WTC11 (cell line): ENCODE measurements at places on chromosomes 6 and 20.

DNA sequence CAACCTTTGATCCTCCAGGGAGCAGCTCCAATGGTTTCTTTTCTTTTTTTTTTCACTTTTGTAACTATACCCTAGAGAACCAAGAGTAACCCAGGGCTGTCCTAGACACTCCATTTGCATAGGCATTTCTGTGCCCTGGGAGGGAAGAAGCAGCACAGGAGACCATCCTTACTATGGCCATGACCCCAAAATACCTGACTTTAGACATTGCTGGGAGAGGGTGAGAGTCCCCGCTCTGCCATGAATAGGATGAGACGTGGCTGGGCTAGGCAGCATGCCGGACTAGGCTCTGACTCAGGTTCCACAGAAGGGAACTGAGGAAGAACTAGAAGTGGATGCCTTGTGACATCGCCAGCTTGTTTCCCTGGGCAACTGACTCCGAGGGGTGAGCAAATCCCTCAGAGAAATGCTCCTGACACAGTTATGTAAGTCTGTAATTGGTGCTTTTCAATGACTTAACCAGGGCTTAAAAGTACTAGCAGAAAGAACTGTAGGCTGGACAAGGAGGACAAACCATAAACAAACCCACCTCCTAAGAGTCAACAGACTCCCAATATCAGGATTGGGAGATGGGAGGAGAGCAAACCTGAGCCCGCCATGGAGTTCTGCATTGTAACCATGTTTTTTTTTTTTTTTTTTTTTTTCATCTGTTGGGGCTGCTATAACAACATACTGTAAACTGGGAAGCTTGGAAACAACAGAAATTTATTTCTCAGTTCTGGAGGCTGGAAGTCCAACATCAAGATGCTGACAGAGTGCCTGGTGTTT is 910 bp upstream of the ADTRP start:
- peaks cover 32% of the 10 kb centered on the region for H3K4me1 ChIP-seq
- H3K27me3 ChIP-seq, result no peaks in the 10 kb centered on the region
- H3K4me3 ChIP-seq, result no peak overlapping the region

DNA sequence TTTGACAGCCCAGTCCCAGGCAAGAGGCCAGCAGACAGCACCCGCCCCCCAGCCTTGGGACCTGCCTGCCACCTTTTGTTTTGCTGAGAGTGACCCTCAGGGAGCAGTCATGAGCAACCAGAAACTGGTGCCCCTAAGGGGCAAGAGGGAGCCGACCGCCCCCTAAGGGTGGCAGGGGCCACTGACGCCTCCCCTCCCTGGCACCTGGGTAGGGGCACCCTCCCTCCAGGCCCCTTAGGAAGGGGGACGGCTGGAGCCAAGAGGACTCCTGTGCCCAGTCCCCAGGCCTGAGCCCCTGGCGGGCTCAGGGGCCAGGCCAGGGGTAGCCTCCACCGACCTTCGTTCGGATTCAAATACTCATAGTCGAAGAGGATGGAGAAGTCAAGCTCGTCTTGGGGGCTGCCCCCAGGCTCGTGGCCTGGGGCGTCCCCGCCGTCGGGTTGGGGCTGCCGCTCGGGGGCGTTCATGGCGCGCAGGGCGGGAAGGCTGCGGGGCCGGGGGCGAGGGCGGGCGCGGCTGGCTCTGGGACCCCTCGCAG is 417 bp downstream of the NFATC2 start:
- H3K36me3 ChIP-seq, result no peaks in the 10 kb centered on the region
- H3K27ac ChIP-seq, result no peak overlapping the region
- H3K27me3 ChIP-seq, result peaks cover 44% of the 10 kb centered on the region

GRCh38 chr6:107121964-107122495 is 6.7 kb upstream of the BEND3 start:
- peaks cover 63% of the 10 kb centered on the region for H3K4me1 ChIP-seq
- DNase-seq, result no peak
- no peak overlapping the region for H3K4me3 ChIP-seq
- no peaks in the 10 kb centered on the region for H3K36me3 ChIP-seq
- H3K27ac ChIP-seq, result peak overlapping the region; percentile 57; the same call in 1 of the 2 replicates
- no peaks in the 10 kb centered on the region for H3K27me3 ChIP-seq

- H3K27ac ChIP-seq, result no peak overlapping the region
- no peak overlapping the region for H3K4me3 ChIP-seq
- no peaks in the 10 kb centered on the region for H3K4me1 ChIP-seq
Measured at GRCh38 chr20:63315240-63315689, 22.3 kb downstream of the COL20A1 start.

DNA sequence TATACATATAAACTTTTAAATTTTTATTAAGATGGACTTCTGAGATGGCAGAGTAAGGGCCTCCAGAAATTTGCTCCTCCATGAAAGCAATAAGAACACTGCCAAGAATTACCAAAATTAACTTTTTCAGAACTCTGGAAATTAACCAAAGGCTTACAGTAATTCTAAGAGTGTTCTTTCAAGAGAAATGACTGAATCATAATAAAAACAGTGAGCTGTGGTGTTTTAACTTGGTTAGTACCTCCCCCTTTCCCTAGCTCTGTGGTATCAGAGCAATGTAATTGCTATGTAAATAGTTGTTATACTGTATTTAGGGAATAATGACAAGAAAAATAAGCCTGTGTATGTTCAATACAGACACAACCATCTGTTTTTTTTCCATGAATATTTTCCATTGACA is 19.0 kb downstream of the HECA start:
- H3K27ac ChIP-seq, result no peak overlapping the region
- no peak overlapping the region for H3K4me3 ChIP-seq
- DNase-seq, result no peak

GRCh38 chr6:118895261-118895560 is 1.3 kb downstream of the ASF1A start:
- DNase-seq, result no peak
- peak overlapping the region; percentile 82 for H3K4me3 ChIP-seq
- H3K27me3 ChIP-seq, result no peaks in the 10 kb centered on the region
- H3K27ac ChIP-seq, result peak overlapping the region; percentile 91; the same call in 1 of the 2 replicates

DNA sequence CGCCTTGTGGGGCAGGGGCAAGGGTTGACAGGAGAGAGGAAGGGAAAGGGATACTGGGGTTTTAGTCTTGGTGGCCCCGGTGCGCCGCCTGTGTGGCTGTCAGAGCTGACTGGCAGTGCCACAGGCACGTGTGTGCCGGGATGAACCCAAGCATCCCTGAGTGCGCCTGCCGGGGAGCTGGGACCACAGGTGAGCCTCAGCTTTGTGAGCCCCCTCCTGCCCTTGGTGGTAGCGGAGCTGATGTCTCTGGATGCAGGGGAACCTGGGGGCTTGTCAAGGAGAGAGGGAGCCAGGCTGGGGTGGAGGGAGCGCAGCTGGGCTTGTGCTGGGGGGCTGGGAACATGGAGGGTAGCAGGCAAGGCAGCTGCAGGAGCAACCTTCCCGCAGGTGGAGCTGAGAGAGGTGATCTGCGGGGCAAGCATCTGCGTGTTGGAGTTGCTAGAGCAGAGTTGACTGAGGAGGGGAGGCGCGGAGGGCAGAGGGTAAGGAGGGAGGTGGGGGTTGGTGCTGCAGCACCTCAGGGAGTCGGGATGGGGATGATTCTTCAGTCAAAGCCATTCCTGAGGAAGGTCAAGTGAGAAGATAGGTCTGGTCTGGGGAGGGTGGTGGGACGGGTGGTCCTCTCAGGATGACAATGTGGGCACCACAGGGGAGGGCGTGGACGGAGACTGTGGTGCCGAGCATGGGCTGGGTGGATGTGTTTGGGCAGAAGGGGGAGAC is 28.1 kb downstream of the PYGB start:
- peaks cover 33% of the 10 kb centered on the region for H3K36me3 ChIP-seq
- H3K27ac ChIP-seq, result peak overlapping the region; percentile 77; the same call in 1 of the 2 replicates
- no peaks in the 10 kb centered on the region for H3K4me1 ChIP-seq
- no peaks in the 10 kb centered on the region for H3K27me3 ChIP-seq
- H3K4me3 ChIP-seq, result no peak overlapping the region
- DNase-seq, result peak; percentile 9

DNA sequence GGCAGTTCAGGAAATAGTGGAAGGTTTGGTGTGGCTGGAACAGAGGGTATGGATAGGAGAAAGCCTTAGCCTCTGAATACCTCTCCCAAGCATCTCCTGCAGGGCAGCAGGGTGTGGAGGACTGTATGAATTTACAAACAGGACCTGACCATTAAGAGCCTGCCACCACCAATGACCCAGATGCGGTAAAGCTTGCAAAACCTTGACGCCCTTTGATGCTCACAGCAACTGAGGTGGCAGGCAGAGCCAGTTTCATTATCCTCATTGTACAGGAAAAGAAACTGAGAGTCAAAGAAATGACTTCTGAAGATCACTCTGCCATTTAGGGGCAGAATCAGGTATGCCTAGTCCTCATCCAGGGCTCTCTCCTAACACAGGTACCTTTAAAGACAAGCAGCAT is 2.4 kb downstream of the HM13 start:
- peaks cover 3% of the 10 kb centered on the region for H3K36me3 ChIP-seq
- no peak overlapping the region for H3K27ac ChIP-seq
- H3K27me3 ChIP-seq, result no peaks in the 10 kb centered on the region
- H3K4me3 ChIP-seq, result no peak overlapping the region
- no peaks in the 10 kb centered on the region for H3K4me1 ChIP-seq

GRCh38 chr6:47168180-47168579 is 126.0 kb upstream of the ADGRF1 start:
- H3K4me3 ChIP-seq, result no peak overlapping the region
- no peaks in the 10 kb centered on the region; the same call in 1 of the 2 replicates for H3K27me3 ChIP-seq
- no peak overlapping the region for H3K27ac ChIP-seq
- peaks cover 5% of the 10 kb centered on the region; the same call in 1 of the 2 replicates for H3K36me3 ChIP-seq
- peaks cover 14% of the 10 kb centered on the region for H3K4me1 ChIP-seq

DNA sequence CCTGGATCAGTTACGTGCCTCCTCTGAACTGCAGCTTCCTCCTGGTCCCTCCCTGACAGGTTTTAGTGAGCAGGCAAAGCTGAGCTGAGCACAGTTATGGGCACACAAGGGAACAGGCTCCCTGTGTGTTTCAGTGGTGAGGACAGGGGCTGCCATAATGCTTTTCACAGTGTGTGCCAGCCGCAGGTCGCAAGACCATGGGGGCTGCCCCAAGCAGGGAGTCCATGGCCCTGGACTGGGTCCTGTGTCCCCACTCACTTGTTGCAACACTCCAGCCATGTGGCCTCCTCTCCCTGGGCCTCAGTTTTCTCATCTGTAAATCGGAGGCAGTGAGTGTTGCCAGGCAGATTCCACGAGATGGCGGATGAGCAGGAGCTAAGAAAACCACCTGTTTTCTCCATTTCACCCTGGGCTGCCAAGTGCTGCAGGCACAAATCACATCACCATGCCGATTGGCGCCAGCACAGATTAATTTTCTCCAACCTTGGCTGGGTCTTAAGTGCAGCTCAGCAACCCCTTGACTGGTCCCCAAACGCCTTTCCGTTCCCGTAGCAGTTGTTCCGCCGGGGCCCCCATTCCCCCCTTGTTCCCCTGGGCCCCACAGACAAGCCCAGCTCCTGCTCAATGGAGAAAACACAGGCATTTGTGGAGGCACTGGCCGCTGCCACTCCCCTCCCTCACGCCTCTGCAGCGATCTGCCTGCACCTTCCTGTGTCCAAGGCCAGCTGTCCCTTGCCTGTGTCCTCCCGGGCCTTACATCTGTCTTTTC is 57.1 kb upstream of the NNAT start:
- no peaks in the 10 kb centered on the region; the same call in 1 of the 2 replicates for H3K27me3 ChIP-seq
- H3K4me3 ChIP-seq, result no peak overlapping the region
- no peaks in the 10 kb centered on the region for H3K4me1 ChIP-seq
- no peak for DNase-seq
- H3K36me3 ChIP-seq, result peaks cover 2% of the 10 kb centered on the region

- H3K27ac ChIP-seq, result no peak overlapping the region
- no peak overlapping the region for H3K4me3 ChIP-seq
- no peaks in the 10 kb centered on the region for H3K36me3 ChIP-seq
- DNase-seq, result no peak
Measured at GRCh38 chr20:24724982-24725533, 224.0 kb upstream of the CST7 start.

DNA sequence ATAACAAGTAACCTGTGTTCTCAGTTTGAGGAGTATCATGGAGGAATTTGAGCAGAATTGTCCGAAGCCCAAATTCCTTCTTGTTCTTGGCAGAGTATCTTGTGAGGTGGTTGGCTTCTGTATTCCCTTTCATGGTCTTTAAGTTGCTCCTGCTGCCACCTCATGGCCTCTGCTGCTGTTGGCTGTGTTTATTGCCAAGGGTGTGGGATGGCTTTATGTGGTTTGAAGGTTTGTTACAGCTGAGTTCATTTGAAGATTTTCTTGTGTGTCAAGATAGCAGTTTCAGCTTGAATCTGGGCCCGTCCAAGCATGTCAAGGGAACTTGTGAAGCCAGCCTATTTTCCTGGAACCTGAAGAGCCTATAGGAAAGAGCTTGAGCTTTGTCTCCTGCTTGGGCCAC is 20.2 kb upstream of the TTK start:
- no peaks in the 10 kb centered on the region for H3K36me3 ChIP-seq
- no peaks in the 10 kb centered on the region for H3K4me1 ChIP-seq
- no peaks in the 10 kb centered on the region; the same call in 1 of the 2 replicates for H3K27me3 ChIP-seq
- H3K27ac ChIP-seq, result no peak overlapping the region
- no peak for DNase-seq

- no peaks in the 10 kb centered on the region for H3K36me3 ChIP-seq
- peak overlapping the region; percentile 13; the same call in 1 of the 2 replicates for H3K27ac ChIP-seq
- no peak for DNase-seq
- H3K27me3 ChIP-seq, result no peaks in the 10 kb centered on the region; the same call in 1 of the 2 replicates
Measured at GRCh38 chr20:11777387-11778205, 140.1 kb upstream of the BTBD3 start.
